ENCODE measurements at places on chromosomes 3 and 15.

- H3K4me3 ChIP-seq: no peak overlapping the region
- peaks cover 16% of the 10 kb centered on the region for H3K4me1 ChIP-seq
- no peaks in the 10 kb centered on the region for H3K36me3 ChIP-seq
- H3K27me3 ChIP-seq: no peaks in the 10 kb centered on the region
- DNase-seq: no peak
- peak overlapping the region; percentile 39 for H3K27ac ChIP-seq
Measured at GRCh38 chr15:40239693-40240618, 1.1 kb downstream of the PAK6 start.

DNA sequence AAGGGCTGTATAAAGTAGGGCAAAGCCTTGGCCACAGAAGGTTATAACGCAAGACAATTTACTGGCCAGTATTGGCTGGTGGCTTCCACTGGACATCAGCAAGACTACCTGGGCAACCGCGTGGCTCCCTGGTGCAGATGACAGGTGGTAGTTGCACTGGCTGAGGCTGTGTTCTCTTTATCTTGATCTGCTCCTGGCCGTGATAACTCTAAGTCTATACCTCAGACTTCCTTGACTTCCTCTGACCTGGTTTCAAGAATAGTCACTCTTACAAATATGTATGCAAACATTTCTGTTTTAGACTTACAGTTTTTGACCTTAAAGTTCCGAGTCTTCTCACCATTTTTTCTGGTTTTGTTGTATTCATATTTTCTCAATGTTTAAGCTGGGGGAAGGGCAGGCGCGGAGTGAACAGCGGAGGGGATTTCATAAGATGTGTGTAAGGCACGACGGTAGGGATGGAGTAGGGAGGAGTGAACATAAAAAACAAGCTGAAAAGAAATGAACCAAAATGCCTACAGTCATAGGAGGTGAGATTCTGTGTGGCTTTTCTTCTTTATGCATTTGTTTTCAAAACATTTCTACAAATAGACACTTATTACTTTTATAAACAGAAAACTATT, 15.2 kb upstream of the TMEM212 start:
- no peaks in the 10 kb centered on the region for H3K27me3 ChIP-seq
- H3K27ac ChIP-seq: no peak overlapping the region
- no peak for DNase-seq
- no peaks in the 10 kb centered on the region for H3K36me3 ChIP-seq
- H3K4me1 ChIP-seq: peaks cover 23% of the 10 kb centered on the region

GRCh38 chr15:77012868-77013267, 17.9 kb downstream of the PSTPIP1 start:
- H3K4me1 ChIP-seq: no peaks in the 10 kb centered on the region
- no peaks in the 10 kb centered on the region for H3K27me3 ChIP-seq
- H3K36me3 ChIP-seq: no peaks in the 10 kb centered on the region
- H3K4me3 ChIP-seq: no peak overlapping the region
- H3K27ac ChIP-seq: no peak overlapping the region
- no peak for DNase-seq

DNA sequence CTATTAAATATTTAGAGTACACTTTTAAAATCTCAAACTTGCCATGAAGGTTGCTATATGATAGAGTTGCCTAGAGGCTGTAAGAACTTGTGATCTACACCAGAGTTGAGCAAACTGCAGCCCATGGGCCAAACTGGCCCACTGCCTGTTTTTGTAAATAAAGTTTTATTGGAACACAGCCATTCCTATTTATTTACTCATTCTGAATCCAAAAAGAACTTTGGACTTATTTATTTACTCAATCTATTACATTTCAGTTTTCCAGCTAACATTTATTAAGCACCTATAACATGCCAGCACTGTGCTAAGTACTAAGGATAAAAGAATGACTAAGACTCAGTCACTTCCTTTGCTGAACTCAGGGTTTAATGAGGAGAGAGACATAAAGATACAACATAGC, 403.6 kb downstream of the ERC2 start:
- no peak for DNase-seq
- no peaks in the 10 kb centered on the region for H3K36me3 ChIP-seq
- H3K27me3 ChIP-seq: no peaks in the 10 kb centered on the region
- no peaks in the 10 kb centered on the region for H3K4me1 ChIP-seq
- H3K27ac ChIP-seq: no peak overlapping the region

DNA sequence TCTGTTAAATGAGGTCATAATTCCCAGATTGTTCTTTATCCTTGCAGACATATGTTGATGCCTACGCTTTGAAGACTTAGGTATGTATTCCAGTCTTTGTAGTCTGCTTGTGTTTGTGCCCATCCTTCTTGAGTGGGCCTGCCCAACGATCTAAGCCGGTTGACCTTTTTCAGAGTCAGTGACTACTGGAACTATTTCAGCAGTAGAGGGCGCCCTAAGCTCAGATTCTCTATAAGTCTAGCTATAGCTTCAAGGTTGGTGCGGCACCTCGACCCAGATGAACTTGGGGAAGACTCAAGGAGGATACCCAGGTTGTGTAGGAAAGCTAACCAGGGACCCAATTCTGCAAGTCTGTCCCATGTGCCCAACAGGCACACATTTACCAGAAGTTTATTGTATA, 228.8 kb upstream of the PPP2R3A start:
- no peaks in the 10 kb centered on the region for H3K27me3 ChIP-seq
- DNase-seq: no peak
- no peak overlapping the region for H3K4me3 ChIP-seq
- H3K36me3 ChIP-seq: no peaks in the 10 kb centered on the region

DNA sequence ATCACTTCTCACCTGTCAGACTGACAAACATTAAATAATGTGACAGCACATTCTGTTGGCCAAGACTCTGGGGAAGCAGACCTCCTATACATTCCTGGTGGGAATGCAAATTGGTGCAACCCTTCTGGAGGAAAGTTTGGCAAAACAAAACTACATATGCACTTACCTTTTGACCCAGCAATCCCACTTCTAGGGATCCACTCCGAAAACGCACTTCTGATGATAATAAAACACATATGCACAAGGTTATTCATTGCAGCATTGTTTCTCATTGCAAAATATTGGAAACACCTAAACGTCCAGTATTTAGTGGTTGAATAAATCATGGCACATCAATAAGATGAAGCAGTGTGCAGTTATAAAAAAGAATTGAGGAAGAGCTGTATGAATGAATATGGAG, 145.5 kb upstream of the ABHD17C start:
- H3K4me3 ChIP-seq: no peak overlapping the region
- no peak for DNase-seq
- no peaks in the 10 kb centered on the region for H3K4me1 ChIP-seq
- H3K27ac ChIP-seq: no peak overlapping the region

- DNase-seq: no peak
- no peak overlapping the region for H3K4me3 ChIP-seq
- H3K36me3 ChIP-seq: no peaks in the 10 kb centered on the region
- H3K27ac ChIP-seq: no peak overlapping the region
- no peaks in the 10 kb centered on the region for H3K4me1 ChIP-seq
Measured at GRCh38 chr15:92164327-92165000, 229.2 kb upstream of the ST8SIA2 start.

GRCh38 chr3:138834596-138835396, at the start of gene PIK3CB:
PIK3CB (minus strand) TSS chr3:138834928; CDS start chr3:138759343, 75,585 bp downstream.
- peak within 1 kb of the TSS; percentile 100 for H3K27ac ChIP-seq
- peak within 1 kb of the TSS; percentile 85 for H3K4me3 ChIP-seq
- DNase-seq: peak; percentile 38
- peaks cover 22% of the 10 kb centered on the region for H3K4me1 ChIP-seq
- no peaks in the 10 kb centered on the region for H3K36me3 ChIP-seq

- no peaks in the 10 kb centered on the region for H3K27me3 ChIP-seq
- H3K36me3 ChIP-seq: no peaks in the 10 kb centered on the region
- H3K4me1 ChIP-seq: no peaks in the 10 kb centered on the region
- H3K27ac ChIP-seq: no peak overlapping the region
Measured at GRCh38 chr3:183212096-183212495, 41.0 kb upstream of the B3GNT5 start.

DNA sequence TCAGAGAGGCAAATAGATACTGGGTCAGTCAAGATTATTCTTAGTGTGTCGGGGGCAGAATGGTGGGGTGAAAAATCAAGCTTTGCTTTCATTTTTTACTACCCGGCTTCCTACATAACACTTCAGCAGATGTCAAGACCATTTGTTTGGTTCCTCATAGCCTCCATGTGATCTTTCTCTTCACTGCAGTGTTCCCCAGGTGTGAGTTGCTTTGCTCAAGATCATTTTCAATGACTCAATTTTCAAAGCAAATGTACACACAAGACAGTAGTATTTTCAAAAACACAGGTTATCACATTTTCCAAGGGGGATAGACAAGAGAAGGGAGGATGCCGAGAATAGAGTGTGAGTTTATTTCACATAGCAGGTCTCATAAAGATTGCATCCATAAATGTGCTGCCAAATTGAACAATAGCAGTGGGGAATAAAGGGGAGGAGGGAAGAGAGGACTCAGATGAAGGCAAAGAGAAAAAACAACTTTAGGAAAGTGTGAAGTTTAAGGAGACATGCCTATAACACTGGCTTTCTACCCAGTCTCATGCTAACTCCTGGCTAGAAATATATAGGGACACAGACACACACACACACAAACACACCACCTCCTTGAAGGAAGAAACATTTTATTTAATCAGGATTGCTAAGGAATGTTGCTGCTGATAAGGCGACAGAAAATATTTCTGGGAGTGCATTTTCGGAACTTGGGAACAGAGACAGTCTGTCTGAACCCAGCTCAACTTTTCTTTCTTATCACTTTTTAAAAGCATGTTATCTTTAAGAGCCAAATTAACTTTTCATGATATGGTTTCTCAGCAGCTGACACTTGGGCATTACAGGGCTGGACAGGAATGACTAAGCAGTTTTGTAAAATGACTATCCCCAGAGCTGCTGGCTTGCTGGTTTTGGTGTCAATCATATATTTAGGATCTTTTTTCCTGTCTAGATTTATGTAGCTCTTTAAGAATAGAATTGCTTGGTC, 402.4 kb downstream of the RBMS3 start:
- no peaks in the 10 kb centered on the region for H3K4me1 ChIP-seq
- no peaks in the 10 kb centered on the region for H3K27me3 ChIP-seq

DNA sequence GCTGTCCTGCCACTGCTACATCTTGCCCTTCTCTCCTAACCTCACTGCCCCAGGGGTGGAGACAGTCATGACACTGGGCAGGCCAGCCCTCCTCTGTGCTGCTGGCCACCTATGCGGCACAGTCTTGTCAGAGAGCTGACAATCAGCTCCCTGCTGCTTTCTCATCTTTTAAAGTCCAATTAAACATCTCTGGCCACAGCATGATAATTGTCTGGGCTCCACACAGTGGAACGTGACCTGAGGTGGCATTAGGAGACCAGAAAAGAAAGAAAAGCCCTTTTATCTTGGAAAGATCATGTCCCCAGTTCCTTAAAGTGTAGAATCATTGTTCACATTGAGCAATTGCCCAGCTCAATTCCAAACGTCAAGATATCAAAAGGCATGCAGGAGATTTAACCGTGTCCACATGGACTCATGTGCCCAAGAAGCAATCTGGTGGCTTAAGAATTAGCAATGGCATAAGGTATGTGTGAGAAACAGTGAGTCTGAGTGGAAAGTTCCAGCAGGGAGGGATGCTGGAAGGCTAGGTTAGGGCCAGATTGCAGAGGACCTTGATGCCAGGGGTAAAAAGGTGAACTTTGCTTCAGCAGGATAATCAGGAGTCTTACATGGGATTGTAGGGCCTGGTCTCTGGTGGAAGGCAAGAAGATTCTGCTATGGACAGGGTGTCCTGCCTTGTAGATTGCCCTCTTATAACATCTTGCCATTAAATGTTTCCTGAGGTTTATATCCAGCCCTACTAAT, 15.3 kb upstream of the CACNA1D start:
- H3K27ac ChIP-seq: no peak overlapping the region
- H3K4me1 ChIP-seq: no peaks in the 10 kb centered on the region
- no peak for DNase-seq
- no peak overlapping the region for H3K4me3 ChIP-seq
- no peaks in the 10 kb centered on the region for H3K27me3 ChIP-seq
- H3K36me3 ChIP-seq: no peaks in the 10 kb centered on the region

GRCh38 chr3:44890852-44891251, 16.4 kb downstream of the TGM4 start:
- no peak overlapping the region for H3K4me3 ChIP-seq
- no peak for DNase-seq
- H3K27ac ChIP-seq: no peak overlapping the region
- H3K36me3 ChIP-seq: no peaks in the 10 kb centered on the region

GRCh38 chr3:88616413-88616812, 466.7 kb downstream of the C3orf38 start:
- H3K27ac ChIP-seq: no peak overlapping the region
- no peaks in the 10 kb centered on the region for H3K27me3 ChIP-seq
- no peak for DNase-seq
- no peaks in the 10 kb centered on the region for H3K4me1 ChIP-seq

DNA sequence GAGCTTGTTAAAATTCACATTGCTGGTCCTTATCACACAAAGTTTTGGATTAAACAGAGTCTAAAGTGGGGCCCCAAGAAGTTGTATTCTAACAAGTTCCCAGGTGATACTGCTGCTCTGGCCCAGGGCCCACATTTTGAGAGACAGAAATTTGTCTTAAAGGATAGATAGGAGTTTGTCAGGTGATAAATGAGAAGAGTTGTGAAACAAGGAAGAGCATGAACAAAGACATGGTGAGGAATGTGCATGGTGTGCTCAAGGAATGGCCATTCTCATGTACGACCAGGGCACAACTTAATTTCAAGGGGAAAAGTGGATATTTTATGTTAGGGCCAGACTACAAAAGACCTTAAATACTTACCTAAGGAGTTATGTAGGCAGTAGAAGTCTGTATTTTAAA, 75.6 kb downstream of the GPR156 start:
- H3K4me1 ChIP-seq: no peaks in the 10 kb centered on the region
- H3K36me3 ChIP-seq: no peaks in the 10 kb centered on the region
- H3K4me3 ChIP-seq: no peak overlapping the region
- H3K27ac ChIP-seq: no peak overlapping the region

DNA sequence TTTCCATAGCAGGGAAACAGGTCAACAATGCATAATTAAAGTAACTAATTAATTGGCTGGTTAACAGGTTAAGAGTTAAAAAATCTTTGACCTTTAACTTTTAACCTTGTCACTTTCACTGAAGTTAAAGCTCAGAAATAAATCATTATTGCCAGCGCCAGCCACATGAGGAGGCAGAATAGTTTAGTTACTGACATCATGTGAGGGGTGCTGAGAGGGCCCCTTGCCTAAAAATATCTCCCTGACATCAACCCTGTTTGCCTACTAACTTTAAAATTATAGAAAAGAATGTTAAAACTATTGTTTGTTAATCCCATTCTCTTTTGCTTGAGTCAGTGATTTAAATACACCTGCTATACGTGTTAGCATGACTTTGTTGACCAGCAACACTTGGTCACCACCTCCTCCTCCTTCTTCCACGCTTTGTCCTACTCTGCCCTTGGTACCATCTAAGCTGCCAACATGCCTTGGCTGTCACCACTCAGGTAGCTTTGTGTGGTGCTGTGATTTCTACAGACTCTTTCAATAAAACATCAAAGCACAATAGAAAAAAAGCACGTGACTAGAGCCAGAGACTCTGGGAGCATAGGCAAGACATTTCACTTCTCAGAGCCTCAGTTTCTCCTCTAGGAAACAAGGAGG, 2.7 kb downstream of the FBXO40 start:
- peaks cover 6% of the 10 kb centered on the region for H3K27me3 ChIP-seq
- no peaks in the 10 kb centered on the region for H3K36me3 ChIP-seq
- H3K27ac ChIP-seq: no peak overlapping the region

GRCh38 chr3:130266817-130267216, 78.7 kb upstream of the COL6A5 start:
- no peak overlapping the region for H3K4me3 ChIP-seq
- no peaks in the 10 kb centered on the region for H3K4me1 ChIP-seq
- no peak for DNase-seq
- H3K27me3 ChIP-seq: peaks cover 7% of the 10 kb centered on the region
- H3K27ac ChIP-seq: no peak overlapping the region
